Thoracic aorta (tissue), 2 donors: ENCODE measurements at places on chromosomes 1 and 21.

DNA sequence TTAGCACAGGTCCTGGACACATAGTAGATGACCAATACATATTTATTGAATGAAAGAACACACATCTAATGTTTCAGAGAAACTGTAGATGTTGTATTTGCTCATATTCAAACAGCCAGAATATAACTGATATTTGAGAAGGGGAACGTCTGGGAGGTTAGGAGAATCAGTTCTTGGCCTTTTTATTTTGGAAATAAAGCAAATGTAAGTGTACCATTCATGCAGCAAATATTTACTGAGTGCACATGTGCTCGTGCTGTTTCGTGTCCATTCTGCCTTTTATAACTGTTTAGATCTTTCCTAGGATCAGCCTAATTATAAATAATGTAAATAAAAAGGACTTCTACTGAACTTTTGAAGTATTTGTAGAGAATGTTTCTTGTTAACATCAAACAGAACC, 103.8 kb downstream of the GREM2 start:
- no peak for DNase-seq

DNA sequence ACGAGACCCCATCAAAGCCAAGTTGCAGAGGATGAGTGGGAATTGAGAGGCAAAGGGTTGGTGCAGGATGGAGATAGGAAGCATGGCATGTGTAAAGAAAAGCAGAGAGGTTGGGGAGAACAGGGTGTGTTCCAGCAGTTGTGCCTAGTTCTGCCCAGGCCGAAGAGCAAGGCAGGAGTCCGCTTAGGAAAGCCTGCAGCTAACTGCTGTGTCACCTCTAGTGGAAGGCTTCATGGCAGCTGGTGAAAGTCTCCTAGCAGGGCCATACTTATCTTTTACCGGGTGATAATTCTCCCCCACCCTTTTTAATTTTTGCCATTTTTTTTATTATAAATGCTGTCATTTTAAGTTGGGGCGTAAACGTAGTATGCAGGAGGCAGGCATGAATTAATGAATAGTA, 93.6 kb downstream of the NFIA start:
- no peak for DNase-seq

DNA sequence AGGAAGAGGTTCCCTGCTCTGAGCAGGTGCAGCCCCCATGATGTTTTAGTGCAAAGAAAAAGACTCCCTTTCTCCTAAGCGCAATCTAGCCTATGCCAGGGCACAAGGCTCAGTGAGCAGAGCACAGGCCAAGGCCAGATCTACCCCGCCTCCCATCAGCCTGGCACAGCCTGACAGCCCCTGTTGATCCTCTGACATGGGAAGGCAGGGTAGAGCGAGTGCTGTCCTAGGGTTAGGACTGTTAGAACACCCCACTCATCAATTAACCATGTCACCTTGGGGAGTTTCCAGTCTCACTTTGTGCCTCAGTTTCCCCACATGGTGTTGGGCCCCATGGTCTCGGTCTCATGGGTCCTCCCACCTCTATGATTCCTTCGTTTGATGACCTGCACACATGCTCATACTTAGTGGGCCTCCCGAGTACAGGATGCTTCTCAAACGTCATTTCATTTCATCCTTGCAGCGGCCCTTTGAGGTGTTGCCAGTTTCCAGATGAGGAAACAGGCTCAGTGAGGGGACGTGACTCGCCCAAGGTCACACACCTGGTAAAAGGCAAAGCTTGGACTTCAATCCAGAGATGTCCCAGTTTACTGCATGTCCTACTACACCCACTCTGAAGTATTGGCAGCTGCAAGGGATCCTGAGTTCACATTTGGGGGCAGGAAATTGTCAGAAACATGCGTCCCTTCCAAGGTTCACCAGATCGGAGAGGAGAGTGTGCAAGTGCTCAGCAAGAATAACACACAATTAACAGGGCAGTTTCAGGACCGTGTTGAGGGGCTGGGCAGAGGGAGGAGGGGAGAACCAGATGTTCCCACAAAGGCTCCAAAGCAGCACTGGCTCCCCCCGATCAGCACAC, 213.3 kb downstream of the TRABD2B start:
- DNase-seq = no peak

DNA sequence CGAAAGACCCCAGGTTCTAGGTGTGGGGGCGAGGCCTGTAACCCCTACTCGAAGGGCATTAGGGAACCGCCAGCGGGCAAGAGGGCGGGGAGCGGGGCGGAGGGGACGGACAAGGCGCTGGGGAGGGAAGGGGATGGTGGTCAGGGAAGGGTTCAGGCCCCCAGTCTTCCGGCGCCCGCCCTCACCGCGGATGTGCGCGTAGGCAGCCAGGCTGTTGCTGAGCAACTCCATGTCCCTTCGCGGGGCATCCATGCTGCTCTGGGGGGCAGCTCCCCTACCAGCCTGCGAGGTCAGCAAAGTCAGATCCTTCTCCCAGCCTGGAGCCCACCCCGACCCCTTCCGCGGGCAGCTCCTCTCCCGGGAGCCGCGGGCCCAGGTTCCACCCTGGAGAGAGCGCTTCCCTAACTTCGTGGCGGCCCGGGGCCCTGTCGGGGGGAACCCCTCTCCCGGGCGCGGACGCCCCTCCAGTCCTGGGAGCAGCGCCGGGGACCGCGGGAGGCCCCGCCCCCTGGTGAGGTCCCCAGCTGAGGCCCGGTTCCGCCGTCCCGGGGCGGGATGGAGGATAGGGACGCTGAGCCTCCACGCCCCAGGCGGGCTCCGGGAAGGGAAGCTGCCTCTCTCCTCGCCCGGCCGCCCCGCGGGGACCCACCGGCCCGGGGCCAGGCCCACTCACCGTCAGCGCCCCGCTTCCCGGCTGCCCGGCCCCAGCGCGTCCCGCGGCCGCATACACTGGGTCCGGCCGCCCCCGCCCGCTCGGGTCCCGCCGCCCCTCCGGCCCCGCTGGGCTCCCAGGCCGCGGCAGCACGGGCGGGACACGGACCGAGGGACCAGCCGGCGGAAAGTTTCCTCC, 434 bp downstream of the EVA1B start:
- DNase-seq = no peak

GRCh38 chr1:21278860-21279845, 11.1 kb downstream of the ECE1 start:
- DNase-seq = no peak

DNA sequence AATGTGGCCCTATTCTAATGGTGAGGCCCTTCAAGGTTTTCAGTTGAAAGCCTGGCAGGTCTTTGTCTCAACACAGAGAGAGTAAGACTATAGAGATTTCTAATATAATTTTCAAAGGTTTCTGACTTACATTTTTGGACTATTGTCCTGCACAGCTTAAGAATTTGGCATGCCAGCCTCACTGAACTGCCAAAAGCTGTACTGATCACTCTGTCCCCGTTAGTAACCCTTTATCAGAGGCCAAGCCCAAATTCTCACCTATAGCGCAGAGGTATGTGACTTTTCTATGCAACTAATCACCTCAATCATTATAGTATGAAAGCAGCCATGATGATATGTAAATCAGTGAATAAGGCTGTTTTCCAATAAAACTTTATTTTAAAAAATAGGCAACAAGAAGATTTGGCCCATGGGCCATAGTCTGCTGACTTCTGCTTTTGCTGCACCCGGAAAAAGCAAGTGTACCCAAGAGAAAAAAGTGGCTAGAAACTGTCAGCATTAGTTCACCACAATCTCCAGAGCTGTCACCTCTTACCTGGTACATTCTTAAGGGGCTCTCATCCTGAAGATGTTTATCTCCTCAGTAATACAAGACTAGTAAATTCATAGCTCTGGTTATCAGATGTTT, 85.4 kb downstream of the PIGK start:
- no peak for DNase-seq

DNA sequence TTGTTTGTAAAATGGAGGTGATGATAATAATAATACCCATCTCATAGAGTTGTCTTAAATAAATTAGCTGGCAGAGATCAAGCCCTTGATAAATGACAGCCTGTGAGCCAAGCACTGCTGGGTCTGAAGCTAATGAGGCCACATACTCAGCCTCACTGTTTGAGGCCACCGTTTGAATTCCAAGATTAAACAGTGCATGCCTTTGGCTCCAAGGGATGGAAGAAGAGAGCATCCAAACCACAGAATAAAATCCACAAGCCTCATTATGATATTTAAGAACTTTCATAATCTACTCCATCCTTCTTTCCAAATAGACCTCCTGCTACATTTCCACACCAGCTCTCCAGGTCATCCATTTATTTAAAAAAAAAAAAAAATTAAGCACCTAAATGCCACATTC, 29.0 kb downstream of the TGFBR3 start:
- no peak for DNase-seq

- DNase-seq = no peak
Measured at GRCh38 chr1:27934818-27935549, at the start of gene SMPDL3B. Gene SMPDL3B (plus strand): TSS chr1:27935000. CDS start chr1:27935184, 184 bp downstream.

DNA sequence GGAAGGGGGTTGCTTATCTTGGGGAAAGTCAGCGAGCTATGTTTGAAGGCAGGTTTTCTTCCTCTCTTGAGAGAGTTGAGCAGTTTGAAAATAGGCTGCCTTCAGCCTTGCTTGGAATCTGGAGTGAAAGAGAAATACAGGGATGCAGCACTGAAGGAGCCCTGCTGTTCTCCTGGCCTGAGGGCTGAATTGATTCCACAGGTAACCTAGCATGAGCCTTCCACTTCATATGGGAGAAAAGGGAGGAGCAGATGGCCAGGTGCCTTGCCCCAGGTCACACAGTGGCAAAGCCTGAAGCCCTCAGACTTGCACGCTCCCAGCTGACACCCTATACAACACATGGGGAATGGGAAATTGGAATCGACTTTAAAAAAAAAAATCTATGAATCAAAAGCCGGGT, 88.0 kb upstream of the WLS start:
- DNase-seq = no peak

DNA sequence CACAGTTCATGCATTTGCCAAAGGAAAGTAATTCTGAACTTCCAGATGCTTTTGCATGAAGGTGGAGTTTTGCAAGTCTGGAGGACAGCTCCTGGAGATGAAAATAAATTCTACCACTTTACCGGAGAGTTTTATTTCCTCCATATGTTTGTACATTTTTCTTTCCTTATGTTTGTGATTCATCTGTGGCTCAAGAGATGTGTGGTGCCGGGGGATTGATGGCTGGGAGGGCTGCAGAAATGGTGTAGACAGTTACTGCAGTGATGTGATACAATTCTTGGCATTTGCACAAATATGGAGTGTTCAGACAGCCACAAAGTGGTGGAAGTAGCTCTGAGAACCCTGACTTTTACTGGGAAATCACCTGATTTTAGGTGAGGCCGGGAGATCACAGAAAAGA, 58.5 kb upstream of the ASB17 start:
- no peak for DNase-seq

- no peak for DNase-seq
Measured at GRCh38 chr1:41541592-41541952, 57.1 kb upstream of the EDN2 start.

GRCh38 chr1:20685741-20686140, 24.6 kb upstream of the DDOST start:
- DNase-seq = no peak

- DNase-seq = no peak
Measured at GRCh38 chr1:101069158-101069557, 43.6 kb upstream of the DPH5 start.

DNA sequence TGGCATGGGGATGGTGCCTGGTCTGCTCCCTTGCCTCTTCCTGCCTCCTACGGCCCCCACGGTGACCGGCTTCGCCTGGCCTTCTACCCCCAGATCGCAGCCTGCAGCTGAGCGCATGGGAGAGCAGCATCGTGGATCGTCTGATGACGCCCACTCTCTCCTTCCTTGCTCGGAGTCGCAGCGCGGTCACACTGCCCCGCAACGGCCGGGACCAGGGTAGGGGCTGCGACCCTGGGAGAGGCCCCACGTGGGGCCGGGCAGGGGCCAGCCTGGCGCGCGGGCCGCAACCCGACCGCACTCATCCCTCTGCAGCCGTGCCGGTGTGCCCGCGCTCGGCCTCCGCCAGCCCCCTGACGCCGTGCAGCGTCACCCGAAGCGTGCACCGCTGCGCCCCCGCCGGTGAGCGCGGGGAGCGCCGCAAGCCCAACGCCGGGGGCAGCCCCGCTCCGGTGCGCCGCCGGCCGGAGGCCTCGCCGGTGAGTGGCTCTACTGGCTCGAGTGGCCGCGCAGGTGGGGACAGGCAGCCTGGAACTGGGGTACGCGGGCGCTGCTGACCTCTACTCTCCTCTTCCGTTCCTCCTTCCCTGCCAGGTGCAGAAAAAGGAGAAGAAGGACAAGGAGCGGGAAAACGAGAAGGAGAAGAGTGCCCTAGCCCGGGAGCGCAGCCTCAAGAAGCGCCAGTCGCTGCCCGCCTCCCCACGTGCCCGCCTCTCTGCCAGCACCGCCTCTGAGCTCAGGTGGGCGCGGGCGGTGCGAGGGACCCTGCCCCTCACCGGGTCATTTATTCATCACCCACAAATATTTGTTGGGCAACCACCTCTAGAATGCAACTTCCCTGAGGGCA, 20.4 kb downstream of the MAP7D1 start:
- no peak for DNase-seq

DNA sequence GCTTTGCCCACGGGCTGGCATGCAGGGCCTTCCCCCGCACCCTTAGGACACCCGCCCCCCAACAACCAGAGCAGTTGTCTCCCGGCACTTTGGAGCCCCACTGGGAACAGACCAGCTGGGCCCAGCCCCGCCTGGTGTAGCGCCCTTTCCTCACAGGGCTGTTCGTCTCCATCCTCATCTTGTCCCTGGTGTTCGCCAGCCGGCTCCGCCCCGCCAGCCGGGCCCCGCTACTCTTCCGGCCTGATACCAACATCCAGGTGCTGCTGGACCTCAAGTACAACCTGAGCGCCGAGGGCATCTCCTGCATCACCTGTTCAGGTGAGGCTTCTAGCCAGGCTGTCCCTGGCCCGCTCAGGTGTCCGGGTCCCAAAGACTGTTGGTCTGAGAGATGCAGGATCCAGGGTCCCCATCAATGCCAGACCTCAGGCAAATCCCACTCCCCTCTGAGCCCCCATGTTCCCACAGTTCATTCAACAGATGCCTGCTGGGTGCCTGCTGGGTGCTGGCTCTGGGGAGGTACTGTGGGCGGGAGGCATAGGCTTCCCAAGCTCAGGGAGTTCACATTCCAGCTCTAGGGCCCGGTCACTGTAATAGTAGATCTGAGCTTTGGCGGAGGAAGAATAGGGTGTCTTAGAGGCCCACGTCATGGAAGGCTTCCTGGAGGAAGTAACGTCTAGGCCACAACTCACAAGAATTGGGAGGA, 41.7 kb downstream of the DISP3 start:
- no peak for DNase-seq

- no peak for DNase-seq
Measured at GRCh38 chr1:20399196-20399595, 86.8 kb downstream of the CAMK2N1 start.

DNA sequence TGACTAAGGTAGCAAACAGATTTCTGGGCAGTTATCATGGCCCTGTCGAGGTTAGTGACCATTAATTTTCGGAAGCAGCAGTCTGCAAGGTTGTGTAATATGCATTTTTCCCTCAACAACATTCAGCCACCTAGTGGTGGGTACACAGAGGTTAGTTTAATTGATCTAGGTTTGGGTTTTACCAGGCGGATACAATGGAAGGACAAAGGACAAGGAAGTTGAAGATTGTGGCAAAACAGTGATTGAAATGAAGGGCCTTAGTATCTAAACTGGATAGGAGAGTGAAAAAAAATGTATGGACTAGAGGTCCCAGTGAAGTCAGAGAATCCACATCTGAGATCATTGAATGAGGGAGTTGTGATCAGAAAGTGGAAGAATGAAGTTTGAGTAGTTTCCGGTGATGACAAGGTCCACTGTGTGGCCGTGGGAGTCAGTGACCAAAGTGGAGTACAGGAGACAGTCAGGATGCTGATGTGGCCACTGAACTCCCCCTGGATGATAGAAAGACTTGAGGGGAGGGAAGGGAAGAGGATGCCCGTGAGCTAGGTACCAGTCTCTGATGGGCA, 2.8 kb downstream of the ARMH1 start:
- DNase-seq = no peak
